ENCODE measurements at places on chromosomes 13 and 19. TPM values are rescaled to one million over a fixed set of nuclear protein-coding genes. Genes with fewer than 3 reads are reported as not detected.

TEX26 gene
- not detected for total RNA-seq

GRCh38 chr19:7833225-7834099 is 3.4 kb downstream of the EVI5L start:
- DNase-seq = no peak

ERICH6B gene
- not detected for total RNA-seq

PTBP1 gene
- total RNA-seq = 140 TPM

DNA sequence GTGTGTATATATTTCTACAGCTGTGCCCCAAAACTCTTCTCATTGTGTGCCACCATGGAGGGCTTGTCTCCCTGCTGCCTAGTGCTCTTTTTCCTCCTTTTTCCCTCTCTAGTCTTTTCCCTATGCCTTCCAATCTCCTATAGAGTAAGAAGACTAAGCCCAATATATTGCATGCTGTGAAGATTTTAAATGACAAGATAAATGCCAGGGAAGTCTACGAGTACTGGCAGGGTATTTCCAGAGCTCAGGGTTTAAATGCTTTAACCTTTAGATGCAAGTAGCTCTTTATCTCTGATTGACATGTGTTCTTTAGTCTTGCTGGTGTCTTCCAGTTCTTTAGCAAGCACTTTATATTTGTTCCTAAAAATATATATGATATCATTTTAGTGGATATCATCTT is 200.7 kb downstream of the SLITRK1 start:
- no peak for DNase-seq

GRCh38 chr13:89163096-89163495 is 1491.9 kb downstream of the SLITRK5 start:
- peak; percentile 75 for DNase-seq

DNA sequence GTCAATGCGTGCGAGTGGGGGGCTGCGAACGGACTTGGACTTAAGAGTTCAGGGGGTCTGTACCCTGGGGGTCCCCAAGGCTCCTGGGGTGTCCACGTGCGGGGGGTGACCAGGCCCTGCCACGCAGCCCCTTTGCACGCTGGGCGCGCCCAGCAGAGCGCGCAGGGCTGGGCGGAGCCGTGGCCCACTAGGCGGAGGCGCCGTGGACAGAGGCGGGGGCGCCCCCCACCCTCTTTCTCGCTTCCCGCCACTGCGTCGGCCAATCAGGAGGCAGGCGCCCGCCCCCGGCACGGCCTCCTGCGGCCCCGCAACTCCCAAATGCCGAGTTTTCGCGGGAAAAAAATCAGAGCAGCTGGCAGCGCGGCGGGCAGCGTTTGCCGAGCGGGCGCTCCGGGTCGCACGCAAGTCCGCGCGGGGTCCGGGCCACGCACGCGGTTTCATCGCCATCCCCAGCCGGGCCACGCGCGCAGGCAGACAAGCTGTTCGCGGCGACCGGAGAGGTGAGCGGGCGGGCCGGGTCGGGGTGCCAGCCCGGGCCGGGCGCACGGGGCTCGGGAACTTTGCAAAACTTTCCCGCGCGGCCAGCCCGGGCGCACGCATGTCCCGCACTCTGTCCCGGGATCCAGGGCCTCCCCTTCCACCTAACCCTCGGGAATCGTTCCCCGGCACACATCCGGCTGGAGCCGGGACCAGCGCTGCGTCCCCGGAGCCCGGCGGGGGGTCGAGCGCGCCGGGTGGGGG is at the start of gene UHRF1:
Gene UHRF1, plus strand, starts transcription at position 346 of the 741 bp plus-strand sequence. CDS start 1,385 bp downstream, outside the sequence.
- peak; percentile 16 for DNase-seq

GRCh38 chr19:30781047-30781446 is 408.9 kb downstream of the ZNF536 start:
- no peak for DNase-seq

DNA sequence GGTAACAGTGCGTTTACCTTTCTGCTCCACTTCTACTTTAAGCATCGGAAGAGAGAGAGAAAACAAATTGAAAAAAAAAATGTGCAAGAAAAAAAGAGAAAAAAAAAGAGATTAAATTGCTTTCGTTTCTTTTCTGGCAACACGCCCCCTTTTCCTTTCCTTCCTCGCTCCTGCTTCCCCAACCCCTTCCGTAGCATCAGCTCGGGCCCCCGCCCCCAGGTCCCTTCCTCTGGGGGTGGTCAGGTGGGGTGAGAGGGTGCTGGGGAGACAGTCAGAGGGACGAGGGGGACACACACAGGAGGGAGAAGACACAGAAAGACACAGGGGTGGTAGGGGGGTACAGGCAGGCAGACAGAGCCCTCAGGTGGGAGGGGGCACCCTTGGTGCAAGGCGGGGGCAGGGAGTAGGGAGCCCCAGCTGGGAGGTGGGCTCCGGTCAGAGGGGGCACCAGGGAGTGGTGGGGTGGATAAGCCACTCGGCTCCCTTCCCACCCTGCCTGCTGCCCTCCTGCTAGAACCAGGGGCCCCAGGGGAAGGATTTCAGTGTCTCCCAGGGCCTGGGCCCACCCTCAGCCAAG is 30.7 kb upstream of the ASF1B start:
- DNase-seq = no peak

NLRP9 gene
- total RNA-seq = not detected

GRCh38 chr19:13155472-13156359 is 5.5 kb downstream of the IER2 start:
- DNase-seq = peak; percentile 43

GRCh38 chr19:50959731-50960500 is 7.1 kb upstream of the KLK5 start:
- peak; percentile 17 for DNase-seq

FAM83E gene
- total RNA-seq = 0.34 TPM

DNA sequence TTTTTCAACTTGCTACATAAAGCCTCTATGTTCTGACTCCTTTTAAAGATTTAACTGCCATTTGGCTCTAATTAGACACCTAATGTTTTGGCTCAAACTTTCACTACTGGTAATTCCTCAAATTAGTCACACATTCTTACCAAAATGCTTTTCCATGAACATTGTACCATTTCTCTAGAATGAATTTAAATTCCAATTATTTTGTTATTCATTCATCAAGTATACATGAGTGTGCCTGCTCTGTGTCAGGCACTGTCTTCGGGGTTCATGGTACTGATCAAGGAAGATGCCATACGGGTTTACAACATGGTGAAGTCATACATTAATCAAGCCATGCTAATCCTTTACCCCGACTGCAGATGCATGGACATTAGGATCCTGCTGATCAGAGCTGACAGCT is 69.1 kb upstream of the POSTN start:
- no peak for DNase-seq

GRCh38 chr13:51222686-51223559 is 725 bp downstream of the FAM124A start:
- peak; percentile 41 for DNase-seq

DNA sequence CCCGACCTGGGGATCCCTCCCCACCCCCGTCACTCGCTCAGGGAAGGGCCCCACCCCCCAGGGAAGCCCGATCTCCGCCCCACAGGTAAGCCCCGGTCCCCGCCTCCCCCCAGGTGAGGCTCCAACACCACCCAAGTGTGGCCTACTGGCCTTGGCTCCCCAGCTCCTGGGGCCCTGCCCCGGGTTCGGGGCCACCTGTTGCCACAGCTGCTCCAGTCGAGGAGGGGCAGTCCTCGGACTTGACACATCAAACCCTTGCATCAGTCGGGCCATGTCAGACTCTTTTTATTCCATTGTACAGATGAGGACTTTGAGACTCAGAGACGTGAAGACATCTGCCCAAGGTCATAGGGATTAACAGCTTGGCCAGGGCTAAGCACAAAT is 512 bp downstream of the CC2D1A start:
- no peak for DNase-seq

- no peak for DNase-seq
Measured at GRCh38 chr19:461721-462551, 1.1 kb upstream of the SHC2 start.

- DNase-seq = no peak
Measured at GRCh38 chr19:5030822-5031221, 61.9 kb downstream of the KDM4B start.

- DNase-seq = no peak
Measured at GRCh38 chr13:68176475-68176874, 946.3 kb upstream of the PCDH9 start.

ZNF728 gene
- total RNA-seq = 0.53 TPM

C2CD4C gene
- total RNA-seq = 1.1 TPM

GRCh38 chr13:77374339-77374738 is 47.4 kb upstream of the MYCBP2 start:
- no peak for DNase-seq

- DNase-seq = no peak
Measured at GRCh38 chr13:72144636-72145035, 277.6 kb upstream of the DACH1 start.

F10 gene
- not detected for total RNA-seq

DNA sequence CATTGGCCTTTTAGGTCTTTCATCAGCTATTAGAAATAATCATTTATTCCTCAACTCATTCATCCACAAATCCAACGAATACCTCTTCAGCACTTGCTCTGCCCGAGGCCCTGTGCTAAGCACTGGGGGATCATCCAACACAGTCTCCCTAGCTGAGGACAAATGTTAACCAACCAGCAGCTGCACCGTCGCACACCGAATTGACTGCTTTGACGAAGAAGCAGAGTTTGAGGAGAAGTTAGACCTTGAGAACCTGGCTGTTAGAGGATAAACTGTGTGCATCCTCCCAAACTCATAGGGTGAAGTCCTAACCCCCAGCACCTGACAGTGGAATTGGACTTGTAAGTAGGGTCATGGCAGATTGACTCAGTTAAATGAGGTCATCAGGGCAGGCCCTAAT is 170.9 kb downstream of the USP12 start:
- no peak for DNase-seq

SLITRK1 gene
- 0.08 TPM for total RNA-seq

DNA sequence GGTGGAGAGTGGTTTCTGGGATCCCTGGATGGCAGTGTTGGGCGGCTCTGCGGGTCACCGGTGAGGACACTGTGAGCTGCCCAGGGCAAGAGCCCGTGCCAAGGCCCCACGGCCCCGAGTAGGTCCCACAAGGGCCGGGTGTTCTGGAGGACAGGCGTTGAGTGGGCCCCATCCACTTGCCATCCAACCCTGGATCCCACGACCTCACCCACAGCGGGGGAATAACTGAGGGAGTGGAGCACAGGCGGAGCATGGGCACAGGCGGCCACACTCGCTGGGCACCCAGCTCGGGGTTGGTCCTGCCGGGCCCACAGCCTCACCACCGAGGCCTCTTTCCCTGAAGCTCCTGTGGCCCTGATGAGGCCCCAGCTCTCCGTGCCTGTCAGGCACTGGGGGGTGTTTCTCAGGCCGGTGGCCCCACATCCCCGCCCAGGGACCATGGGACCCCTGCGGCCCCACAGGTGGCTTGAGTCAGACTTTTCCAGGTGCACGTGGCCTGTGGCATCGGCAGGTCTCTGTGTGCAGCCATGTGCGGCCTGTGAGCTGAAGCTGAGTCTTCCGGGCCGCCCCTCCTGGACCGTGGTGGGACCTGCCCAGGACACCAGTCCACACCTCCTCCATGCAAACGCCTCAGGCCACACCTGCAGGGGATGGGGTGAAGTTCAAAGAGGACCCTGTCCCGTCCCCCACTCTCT is 16.6 kb downstream of the TMEM255B start:
- DNase-seq = no peak

KLF12 gene
- total RNA-seq = 10.7 TPM

HNRNPA1L2 gene
- 2.3 TPM for total RNA-seq

FCAR gene
- not detected for total RNA-seq

DNA sequence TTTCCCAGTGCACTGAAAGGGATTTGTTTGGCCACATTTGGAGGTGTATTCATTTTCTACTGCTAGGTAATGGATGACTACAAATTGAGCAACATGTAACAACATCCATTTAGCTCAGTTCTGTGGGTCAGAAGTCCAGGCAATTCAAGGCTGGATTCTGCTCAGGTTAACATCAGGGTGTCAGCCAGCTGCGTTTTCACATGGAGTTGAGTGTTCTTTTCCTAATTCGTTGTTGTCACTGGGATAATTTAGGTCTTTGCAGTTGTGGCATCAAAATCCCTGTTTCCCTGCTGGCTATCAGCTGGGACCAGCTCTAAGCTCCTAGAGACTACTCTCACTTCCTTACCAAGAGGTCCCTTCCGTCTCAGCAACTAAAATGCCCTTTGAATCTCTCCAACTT is 25.4 kb downstream of the MIR17HG start:
- no peak for DNase-seq

POU2F2 gene
- not detected for total RNA-seq

DNA sequence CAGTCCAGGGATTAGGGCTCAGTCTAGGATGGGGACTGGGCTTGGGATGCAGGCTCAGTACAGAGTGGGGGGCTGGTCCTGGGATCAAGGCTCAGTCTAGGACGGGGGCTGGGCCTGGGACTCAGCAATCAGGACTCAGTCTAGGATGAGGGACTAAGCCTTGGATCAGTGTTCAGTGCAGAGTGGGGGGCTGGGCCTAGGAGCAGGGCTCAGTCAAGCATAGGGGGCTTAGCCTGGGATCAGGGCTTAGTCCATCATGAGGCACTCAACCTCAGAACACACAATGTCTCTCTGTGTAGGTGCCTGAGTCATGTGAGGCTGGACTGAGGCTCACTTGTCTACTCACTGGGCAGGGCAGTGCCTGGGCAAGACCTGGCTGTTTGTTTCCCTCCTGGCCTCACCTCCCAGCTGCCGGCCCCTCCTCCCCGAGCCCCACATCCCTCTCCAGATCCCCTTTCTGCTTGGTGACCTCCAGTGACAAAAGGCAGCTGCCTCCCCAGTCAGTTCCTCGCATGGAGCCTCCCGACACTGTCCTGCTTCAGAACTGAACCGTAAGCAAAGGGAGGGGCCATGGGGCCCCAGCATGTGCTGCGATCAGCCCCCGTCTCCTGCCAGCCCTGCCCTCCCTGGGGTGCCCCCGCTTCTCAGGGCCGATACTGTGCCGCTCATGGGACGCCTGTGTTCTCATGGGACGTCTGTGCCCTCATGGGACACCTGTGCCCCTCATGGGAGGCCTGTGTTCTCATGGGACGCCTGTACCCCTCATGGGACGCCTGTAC is 6.5 kb upstream of the S1PR4 start:
- DNase-seq = peak; percentile 66
